ENCODE measurements at places on chromosomes 1 and 21. TPM values are rescaled to one million over a fixed set of nuclear protein-coding genes. Genes with fewer than 3 reads are reported as not detected.

DNA sequence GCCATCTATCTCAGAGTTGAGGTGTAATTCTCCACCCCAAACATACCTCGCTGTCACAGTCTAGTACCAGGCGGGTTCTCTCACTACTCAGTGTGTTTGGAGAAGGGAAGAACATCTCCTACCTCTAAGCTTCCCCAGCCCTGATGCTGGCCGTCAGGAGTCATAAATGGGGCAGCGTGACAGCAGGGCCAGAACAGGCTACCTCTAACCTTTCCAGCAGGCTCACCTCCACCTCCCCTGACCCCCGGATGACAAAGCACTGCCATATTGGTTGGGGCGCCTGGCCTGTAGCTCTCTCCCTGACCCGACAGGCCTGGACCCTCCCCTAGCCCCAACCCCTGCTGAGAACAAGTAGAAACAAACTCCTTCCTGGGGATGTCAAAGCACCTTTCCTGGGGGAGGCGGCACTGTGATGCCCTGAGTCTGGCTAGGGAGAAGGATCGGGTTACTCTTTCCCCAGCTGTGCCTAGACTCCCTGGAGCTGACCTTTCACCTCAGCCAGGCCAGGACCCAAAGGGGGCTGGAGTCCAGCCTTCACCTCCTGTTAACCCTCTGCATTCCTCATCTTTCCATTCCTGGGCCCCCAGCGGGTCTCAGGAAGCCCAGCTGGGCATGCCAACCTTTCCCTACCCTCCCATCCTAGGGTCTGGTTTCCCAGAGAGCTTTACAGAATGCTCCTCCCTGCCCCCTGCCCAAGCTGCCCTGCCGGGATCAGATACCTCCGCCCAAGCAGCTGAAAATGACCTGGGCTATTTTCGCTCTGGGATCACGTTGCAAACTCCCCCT, 34.2 kb downstream of the AHDC1 start:
- DNase-seq, result no peak

Gene REN
- not detected for total RNA-seq

DNA sequence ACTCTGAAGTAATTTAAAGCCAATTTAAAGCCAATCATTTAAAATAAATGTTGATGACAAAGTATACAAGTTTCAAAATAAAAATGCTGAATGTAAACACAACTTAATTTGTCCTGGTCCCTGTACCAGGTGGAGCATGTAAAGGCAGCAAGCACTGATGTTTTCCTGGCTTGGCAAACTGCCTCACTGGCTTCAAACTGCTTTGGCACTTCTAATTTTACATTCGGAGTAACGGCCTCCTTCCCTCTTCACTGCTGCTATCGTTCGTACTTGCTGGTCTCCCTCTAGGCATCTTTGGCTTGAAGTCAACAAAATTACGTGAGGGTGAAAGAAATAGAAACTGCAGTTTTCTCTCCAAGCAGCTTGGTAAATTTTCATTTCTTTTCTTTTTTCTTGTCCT, 287.9 kb downstream of the LTN1 start:
- no peak for DNase-seq

Gene CD1B
- not detected for total RNA-seq

GRCh38 chr1:3034162-3034561, 12.9 kb downstream of the ACTRT2 start:
- no peak for DNase-seq

DNA sequence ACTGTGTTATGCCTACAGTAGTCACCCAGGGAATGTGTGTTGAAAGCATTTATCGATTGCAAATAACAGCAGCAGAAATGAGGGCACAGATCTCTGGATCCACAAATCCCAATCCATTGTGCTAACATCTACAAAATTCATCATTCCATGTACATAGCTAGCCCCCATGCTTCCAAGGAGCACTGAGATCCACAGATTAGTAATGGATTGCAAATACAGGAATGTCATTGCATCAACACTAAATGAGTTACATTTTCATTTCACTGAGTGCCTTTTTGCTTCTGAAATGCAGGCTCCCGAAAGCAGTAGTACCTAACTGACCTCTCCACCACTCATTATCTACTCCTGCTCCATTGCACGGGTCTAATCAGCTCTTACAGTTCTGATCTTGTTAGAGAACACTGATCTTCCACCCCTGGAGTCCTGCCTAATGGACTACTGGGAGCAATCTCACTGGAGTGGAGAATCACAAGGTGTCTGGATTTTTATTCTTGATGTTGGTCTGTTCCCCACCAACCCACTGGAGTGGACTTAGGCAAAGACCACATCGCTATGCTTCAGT, 30.5 kb downstream of the ASTN1 start:
- no peak for DNase-seq

DNA sequence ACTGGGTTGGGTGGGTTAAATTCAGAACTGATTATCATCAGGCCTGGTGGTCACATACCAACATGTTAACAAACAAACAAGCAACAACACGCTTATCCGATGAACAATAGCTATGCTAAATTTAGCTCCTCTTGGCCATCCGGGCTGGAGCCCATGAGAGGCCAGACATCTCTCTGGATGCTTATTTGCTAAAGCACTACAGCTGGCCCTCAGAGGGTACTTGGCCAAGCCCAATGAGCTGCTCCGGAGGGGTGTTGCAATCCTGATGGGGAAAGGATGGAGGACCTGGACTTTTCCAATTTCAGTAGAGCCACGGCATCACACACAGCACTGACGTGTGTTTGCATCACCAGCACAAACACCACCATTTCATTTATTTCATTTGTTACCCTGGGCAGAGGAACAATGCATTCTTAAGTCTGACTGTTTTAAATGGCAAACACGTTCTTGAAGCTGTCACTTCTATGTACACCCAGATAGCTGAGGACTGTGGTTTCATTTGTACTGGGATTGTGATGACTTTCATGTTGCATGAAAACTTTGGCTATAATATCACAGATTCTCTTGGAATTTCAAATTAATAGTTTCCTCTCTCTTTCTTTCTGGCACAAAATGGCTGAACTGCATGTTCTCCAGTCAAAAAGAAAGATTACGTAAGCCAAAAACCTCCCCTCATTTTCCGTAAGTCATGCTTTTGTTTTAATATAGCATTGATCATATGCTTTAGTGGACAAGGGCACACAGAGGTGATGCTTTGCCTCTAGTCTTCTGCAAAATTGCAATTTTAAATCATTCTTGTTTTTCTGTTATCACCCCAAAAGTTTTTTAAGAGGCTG, 359.8 kb upstream of the KAZN start:
- DNase-seq, result peak; percentile 93

DNA sequence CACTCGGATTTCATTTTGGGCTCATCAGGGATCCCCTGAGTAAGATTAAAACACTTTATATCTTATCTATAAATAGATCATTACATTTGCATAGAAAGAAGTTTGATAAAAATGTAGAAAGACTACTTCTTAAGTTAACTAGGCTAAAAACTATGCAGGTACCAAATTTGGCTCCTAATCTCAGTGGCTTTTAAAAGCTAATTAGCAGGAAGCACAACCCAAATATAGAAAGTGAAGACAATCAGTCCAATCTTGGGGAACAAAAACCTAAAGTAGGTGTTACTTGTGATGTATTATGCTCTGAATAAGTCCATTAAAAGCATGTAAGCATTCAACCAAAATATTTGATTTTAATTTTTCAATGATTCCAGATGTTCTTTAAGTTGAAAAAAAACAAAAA, 35.4 kb downstream of the SMYD3 start:
- DNase-seq, result no peak

- no peak for DNase-seq
Observed at GRCh38 chr1:218983848-218984247, 189.8 kb upstream of the LYPLAL1 start.

DNA sequence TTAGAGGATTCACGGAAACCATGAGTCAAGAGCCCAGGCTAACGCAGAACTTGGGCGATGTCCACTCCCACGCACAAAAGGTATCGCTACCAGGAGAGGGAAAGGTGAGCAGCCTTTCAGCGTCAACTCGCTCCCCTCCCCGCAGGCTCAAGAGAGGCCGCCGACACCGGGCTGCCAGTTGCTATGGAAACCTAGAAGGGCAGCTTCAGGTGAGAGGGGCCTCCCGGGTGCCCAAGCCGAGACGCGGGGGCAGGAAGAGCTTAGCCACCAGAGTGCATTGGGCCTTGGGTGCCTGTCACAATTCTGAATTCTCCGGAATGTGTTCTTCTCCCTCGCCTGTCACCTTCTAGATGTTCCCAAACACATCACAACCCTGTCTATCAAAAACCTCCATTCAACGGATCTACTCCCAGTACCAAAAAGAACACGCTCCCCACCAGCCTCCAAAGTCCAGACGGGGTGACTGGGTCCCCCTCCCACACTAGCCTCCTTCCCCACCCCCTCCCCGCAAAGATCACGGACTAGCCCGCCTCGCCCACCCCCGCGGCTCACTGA, 694 bp downstream of the MEAF6 start:
- no peak for DNase-seq

DNA sequence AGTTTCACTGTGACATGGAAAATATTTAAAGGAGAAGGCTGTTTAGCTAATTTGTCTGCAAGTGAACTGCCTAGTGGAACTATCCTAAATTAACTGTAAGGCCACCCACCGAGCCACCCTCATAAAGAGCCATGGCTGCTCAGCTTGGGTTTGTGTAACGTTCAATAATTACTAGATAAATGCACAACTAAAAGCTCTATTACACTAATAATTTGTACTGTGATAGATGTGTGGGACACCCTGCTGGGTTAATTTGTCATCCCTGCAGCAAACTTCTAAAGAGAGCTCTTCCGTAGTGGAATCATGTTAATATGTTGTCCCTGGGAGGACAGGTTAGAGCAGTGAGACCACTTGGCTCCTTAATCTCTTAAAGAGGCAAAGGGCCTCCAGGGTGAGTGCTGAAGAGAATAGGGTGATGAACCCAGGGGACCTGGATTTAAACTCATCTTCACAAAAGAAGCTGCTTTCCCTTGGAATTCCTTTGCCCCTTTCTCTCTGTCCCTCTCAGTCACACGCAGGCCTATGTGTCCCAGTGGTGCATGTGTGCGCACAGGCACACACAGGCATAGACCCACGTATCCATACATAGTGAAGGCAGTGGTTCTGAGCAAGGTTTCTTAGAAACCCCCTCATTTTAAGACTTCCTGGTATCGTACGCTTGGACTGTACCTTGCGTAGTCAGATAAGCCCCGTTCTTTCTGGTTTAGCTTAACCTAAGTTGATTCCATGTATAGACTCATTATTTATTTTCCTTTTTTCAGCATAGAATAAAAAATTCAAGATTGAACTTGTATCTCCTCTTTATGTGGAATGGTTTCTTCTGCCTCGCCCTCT, 310.3 kb downstream of the NFIA start:
- no peak for DNase-seq

GRCh38 chr1:11281518-11282331, 8.7 kb downstream of the UBIAD1 start:
- no peak for DNase-seq

GRCh38 chr1:31781756-31782371, 17.7 kb upstream of the ADGRB2 start:
- no peak for DNase-seq

Gene CTH
- 3.9 TPM for total RNA-seq

DNA sequence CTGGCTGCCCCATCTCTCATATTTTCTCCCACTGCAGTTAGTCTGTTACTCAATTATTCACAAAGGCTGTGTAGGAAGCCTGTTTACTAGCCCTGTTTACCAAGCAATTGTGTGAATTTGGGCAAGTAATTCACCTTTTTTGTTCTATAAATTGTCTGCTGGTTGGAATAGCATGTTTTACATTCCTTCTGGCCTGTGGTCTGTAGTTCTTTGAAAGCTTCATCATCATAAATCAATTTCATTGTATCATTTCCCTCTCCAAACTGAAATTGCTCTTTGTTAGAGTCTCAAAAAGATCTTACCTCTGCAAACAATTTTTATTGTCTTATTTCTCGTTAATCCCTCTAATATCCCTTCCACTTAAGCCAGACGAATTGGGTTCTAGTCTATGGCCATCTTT, 1059.5 kb upstream of the ADGRL4 start:
- DNase-seq, result no peak

DNA sequence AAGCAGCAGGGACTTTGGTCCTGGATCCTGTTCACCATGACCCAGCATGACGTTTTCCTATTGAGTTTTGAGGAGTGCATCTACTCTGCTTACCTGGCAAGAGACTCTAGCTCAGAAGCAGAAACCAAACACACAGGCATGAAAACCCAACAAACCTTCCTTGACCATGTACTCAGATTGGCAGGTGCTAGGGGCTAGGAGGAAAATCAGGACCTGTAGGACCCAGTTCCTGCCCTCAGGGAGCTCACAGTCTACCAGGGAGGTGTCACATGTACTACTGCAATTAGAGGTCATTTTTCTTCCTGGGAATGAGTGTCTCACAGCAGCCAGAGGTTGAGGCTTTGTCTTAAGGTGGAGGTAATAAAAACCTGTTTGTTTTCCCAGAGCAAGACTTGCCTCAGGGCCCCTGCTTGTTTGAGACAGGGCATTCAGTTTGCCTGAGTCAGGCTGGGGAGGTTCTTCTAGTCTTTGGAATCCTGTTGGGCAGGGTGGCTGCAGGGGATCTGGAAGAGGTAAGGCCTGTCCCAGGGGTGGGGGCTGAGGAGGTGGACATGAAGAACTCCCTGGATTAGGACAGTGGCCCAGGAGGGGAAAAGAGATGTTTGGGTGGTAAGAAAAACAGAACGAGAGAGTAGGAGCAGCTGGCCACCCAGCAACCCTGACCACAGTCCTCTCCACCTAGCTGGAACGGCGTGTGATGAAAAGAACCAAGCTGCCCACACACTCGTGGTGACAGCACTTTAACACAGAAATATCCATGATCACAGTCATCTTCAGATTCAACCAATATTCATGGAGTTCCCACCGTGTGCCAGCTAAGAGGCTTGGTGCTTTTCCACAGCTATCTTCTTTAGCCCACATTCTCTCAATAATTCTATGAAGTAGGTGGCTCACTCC, 30.8 kb downstream of the IER5 start:
- peak; percentile 84 for DNase-seq

DNA sequence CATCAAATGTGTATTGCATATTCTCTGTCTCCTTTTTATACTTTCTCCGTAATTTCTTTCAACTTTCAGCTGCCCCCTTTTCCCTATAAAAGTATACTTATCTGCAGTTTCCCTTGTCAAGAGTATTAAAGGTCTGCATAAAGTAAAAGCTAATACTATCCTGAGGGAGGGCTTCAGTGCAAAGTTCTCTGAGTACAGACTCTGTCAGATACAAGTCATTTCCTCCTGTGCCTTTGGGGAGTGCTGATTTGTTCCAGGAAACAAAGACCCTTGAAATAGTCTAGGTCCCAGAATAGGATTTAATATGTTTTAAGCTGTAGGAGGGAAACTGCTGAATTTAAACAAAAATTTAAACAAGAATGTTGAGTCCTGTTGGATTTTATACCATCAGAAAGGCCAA, 11.7 kb downstream of the GPR161 start:
- DNase-seq, result no peak

- peak; percentile 37 for DNase-seq
Observed at GRCh38 chr21:46606427-46606813, 1.5 kb upstream of the S100B start.

Gene IFFO2
- total RNA-seq, result 327 TPM

DNA sequence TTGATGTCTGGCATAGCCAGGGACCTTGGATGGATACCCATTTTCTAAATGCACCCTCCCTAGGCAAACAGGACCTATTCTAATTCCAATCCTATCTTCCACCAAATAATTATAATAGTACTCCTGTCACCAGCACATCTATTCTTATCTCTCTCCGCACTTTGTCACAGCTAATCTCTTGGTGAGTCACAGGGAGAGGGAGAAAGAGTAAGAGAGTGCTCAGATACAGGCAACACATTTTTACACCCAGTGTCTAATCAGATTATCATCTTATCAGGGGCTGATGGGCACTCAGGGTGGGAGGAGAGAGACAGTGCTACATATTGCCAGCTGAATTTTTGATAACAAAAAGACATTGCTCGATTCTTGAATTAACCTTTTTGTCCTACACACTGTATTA, 275.0 kb upstream of the BEND5 start:
- DNase-seq, result no peak

- no peak for DNase-seq
Observed at GRCh38 chr1:14017531-14017961, 317.6 kb downstream of the PRDM2 start.
